ENCODE measurements at places on chromosomes 11 and 22. TPM values are rescaled to one million over a fixed set of nuclear protein-coding genes. Genes with fewer than 3 reads are reported as not detected.

Gene SGSM1
- 0.12 TPM for total RNA-seq

Gene OR51S1
- total RNA-seq = not detected

Gene RAG1
- total RNA-seq = 1.2 TPM

Gene VPREB1
- total RNA-seq = not detected

Gene ZP1
- total RNA-seq = not detected

Gene FGF19
- total RNA-seq = not detected

Gene MPPED2
- total RNA-seq = not detected

Gene CCDC89
- not detected for total RNA-seq

Gene CCDC73
- total RNA-seq = not detected

Gene OR5AS1
- total RNA-seq = not detected

Gene SLC16A8
- not detected for total RNA-seq

- no peaks in the 10 kb centered on the region for H3K4me1 ChIP-seq
- DNase-seq = no peak
These were observed 53.2 kb downstream of the HIRA start for GRCh38 chr22:19378344-19378674.

DNA sequence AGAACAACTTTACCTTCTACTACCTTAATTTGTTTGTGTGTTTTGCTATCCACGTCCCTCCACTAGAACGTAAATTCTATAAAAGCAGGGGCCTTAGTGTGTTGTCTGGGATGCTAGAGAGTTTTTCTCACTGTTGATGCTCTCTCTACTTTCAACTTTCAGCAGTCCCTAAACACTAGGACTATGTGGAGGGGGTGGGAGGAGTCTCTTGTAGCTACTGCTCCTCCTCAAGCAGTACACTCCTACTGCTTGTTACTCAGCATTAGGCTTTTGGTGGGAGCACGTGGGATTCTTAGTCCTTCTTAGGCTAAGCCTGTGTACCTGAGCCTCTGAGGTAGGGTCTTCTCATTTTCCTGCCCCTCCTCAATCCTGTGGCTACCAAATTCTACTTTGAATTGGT, 56.3 kb downstream of the ARHGAP20 start:
- H3K27ac ChIP-seq = no peak overlapping the region
- H3K4me3 ChIP-seq = no peak overlapping the region
- DNase-seq = no peak
- H3K27me3 ChIP-seq = no peaks in the 10 kb centered on the region
- H3K4me1 ChIP-seq = no peaks in the 10 kb centered on the region

DNA sequence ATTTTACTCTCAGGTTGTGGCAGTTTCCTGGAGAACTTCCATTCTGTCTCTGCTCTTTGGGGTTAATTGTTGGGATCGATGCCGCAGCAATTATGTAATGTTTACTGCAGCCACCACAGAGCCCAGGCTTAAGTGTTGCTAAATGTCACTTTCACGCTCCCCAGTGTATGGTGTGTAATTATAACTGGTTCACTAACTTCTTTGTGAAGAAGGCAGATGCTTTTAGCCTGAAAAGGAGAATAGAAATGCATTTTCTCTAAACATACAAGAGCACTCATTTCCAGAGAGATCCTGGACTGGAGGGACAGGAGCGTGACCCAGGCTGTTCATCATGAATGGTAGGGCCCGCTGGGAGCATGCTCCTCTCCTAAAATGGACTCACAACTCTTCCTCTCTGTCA, 132.2 kb upstream of the PLET1 start:
- H3K36me3 ChIP-seq = no peaks in the 10 kb centered on the region
- no peaks in the 10 kb centered on the region for H3K4me1 ChIP-seq
- no peak overlapping the region for H3K4me3 ChIP-seq
- no peak for DNase-seq
- H3K27me3 ChIP-seq = no peaks in the 10 kb centered on the region
- H3K27ac ChIP-seq = no peak overlapping the region

DNA sequence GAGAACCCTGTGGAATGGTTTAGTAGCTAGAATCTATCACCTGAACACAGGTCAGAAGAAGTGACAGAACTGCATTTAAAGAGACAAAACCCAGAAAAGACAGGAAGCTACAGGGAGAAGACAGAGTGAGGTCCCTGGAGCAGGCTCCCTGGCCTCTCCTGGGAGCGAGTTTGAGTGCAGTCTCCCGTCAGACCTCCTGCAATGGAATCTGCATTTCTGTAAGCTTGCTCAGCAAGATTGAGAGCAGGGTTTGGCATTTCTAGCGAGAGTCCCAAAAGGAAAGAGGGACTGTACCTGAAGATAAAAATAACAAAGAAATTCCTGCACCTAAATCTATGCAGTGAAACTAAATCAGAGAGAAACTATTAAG, 74.2 kb downstream of the MORC2 start:
- H3K4me3 ChIP-seq = no peak overlapping the region
- no peaks in the 10 kb centered on the region for H3K4me1 ChIP-seq
- no peak overlapping the region for H3K27ac ChIP-seq
- no peaks in the 10 kb centered on the region for H3K27me3 ChIP-seq
- DNase-seq = no peak
- no peaks in the 10 kb centered on the region for H3K36me3 ChIP-seq

- no peaks in the 10 kb centered on the region for H3K4me1 ChIP-seq
- no peaks in the 10 kb centered on the region for H3K36me3 ChIP-seq
- H3K27ac ChIP-seq = no peak overlapping the region
- peak; percentile 76 for DNase-seq
These were observed 23.4 kb downstream of the ARFGAP2 start for GRCh38 chr11:47152953-47153950.

DNA sequence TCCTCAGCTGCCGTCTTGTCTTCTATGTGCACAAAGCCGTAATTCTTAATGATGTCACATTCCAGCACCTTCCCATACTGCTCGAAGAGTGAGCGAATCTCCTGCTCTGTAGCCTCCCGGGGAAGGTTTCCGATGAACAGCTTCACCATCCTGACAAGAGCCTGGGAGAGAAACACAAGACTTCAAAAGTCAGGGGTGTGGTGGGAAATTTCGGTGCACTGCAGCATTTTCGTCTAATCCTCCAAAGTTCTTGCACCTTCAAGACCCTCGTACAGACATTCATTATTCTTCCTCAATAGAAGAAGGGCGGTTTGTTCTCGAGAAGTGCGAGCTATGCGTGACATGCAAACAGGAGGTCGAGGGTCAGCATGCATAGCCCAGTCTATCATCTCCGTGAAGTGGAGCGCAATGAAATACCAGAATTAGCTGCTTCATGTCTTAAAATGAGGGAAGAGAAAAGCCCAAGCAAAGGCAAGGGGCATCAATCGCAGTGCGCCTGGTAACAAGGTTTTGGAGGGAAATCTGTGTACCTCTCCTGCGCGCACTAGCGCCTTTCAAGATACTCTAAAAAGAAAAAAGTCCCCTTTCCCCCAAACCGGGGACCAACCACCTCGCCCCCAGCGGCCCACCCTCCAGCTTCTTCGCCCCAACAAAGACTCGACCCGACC, 622 bp downstream of the RBM4B start:
- no peaks in the 10 kb centered on the region for H3K27me3 ChIP-seq
- H3K27ac ChIP-seq = peak overlapping the region; percentile 87
- H3K4me3 ChIP-seq = peak overlapping the region; percentile 76
- peaks cover 3% of the 10 kb centered on the region for H3K36me3 ChIP-seq

DNA sequence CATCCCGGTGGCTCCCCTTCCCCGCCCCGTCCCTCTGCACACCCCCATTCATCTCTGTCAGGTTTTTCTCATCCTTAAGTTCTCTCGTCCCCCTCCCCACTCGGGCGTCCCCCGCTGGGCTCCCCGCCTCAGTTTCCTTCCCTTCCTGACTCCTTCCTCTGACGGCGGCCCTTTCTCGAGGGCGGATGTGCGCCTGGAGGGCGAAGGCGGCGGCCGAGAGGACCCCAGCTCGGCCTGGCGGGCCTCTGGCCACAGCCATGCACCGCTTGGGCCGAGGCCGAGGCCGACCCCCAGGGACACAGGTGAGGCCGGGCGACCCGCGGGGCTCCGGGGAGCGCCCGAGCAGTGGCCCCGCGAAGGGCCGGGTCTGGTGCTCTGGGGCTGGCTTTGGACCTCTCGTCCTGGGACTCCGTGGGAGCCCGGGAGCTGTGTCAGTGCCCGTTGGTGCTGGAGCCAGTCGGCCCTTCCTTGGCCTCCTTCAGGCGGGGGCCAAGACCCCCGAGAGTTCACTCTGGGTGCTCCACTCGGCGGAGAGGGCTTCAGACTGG, 2.9 kb downstream of the PHLDB1 start:
- peak; percentile 29 for DNase-seq
- H3K4me3 ChIP-seq = peak overlapping the region; percentile 59
- peaks cover 14% of the 10 kb centered on the region for H3K36me3 ChIP-seq
- no peaks in the 10 kb centered on the region for H3K27me3 ChIP-seq

GRCh38 chr11:20864628-20865027, 195.2 kb downstream of the NELL1 start:
- H3K4me1 ChIP-seq = no peaks in the 10 kb centered on the region
- DNase-seq = no peak
- no peak overlapping the region for H3K4me3 ChIP-seq

- H3K4me1 ChIP-seq = no peaks in the 10 kb centered on the region
- H3K27me3 ChIP-seq = no peaks in the 10 kb centered on the region
- DNase-seq = no peak
- H3K36me3 ChIP-seq = no peaks in the 10 kb centered on the region
- H3K27ac ChIP-seq = no peak overlapping the region
These were observed 603.0 kb upstream of the CADM1 start for GRCh38 chr11:116107229-116107628.

- H3K36me3 ChIP-seq = peaks cover 6% of the 10 kb centered on the region
- no peak for DNase-seq
- no peak overlapping the region for H3K27ac ChIP-seq
- H3K4me1 ChIP-seq = no peaks in the 10 kb centered on the region
- no peaks in the 10 kb centered on the region for H3K27me3 ChIP-seq
- H3K4me3 ChIP-seq = no peak overlapping the region
These were observed 36.7 kb downstream of the AMOTL1 start for GRCh38 chr11:94804874-94805273.

DNA sequence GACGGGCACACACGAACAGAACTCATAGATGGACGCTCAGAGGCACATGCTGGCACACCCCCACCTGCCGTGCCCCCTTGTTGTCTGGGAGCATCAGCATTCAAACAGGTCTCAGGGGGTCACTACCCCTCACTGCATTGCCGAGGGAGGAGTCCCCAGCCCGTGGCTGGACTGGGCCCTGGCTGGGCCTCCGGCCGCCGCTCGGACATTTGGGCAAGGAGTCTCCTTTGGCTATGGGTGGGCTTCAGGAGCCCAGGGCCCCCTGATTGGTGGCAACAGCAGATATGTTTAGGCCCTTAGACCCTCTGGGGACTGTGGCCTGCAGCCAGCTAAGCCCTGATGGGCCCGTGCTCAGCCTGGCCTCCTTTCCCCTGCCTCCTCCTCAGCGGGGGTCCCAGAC, 41.9 kb downstream of the FLRT1 start:
- no peaks in the 10 kb centered on the region for H3K36me3 ChIP-seq
- no peak overlapping the region for H3K27ac ChIP-seq
- no peaks in the 10 kb centered on the region for H3K4me1 ChIP-seq

DNA sequence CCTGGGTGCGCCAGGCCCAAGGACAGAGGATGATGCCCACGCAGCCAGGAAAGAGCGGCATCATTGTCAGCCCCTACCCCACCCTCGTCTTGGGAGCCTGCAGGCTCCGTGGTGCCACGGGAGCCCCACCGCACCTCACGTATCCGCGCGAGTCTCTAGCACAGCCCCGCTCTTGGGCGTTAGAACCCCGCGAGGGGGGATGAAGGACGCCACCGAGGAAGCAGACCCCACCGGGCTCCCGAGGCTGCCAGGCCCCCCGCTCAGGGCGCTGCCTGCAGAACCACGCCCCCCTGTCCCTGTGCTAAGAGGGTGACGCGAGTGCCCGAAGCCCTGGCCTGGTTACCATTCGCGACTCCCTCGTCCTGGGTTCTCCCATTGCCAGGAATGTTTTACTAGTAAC, 52.3 kb upstream of the MS4A8 start:
- H3K4me3 ChIP-seq = no peak overlapping the region
- DNase-seq = no peak
- no peaks in the 10 kb centered on the region for H3K27me3 ChIP-seq
- no peak overlapping the region for H3K27ac ChIP-seq

DNA sequence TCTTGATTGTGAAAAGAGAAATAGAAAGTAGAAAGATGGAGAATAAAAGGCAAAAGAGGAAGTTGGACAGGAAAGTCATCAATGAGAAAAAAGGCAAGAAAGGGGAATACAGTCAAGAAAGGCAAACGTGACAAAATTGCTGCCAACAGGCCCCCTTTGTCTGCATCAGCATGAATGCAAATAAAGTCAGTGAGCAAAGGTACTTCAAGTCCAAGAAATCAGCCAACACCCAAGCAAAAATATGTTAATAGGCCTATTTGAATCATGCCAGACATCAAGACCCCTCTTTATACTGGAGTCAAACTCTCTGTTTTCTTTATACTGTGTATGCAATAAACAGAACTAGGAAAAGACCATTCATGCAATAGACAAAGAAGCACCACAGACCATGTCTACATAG, 34.3 kb downstream of the GUCY1A2 start:
- H3K4me3 ChIP-seq = no peak overlapping the region
- no peak for DNase-seq
- no peak overlapping the region for H3K27ac ChIP-seq
- H3K27me3 ChIP-seq = no peaks in the 10 kb centered on the region

Measured in endothelial cell of umbilical vein (primary cell).